ENCODE measurements at places on chromosomes 12 and 14. TPM values are rescaled to one million over a fixed set of nuclear protein-coding genes. Genes with fewer than 3 reads are reported as not detected.

INSM2 gene
- total RNA-seq = not detected

DNA sequence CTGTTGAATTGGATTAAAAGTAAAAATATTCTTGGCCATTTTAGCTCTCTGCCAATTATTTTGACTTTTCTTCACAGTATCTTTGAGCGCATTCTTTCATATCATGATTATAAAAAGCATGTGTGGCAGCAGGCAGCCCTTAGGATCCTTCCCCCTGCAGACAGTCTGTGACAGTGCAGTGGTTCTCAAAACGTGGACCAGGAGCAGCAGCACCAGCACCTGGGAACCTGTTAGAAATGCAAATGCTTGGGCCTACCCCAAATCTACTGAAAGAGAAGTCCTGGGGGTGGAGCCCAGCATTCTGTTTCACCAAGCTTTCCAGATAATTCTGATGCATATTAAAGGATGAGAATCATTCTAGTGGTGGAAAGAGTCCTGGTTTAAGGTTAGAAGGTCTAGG lies 155.6 kb downstream of the MON2 start:
- DNase-seq = no peak

FAM90A1 gene
- not detected for total RNA-seq

GRCh38 chr14:73014105-73014504 lies 12.8 kb downstream of the ZFYVE1 start:
- peak; percentile 78 for DNase-seq

GRCh38 chr14:98543074-98543473 lies 728.9 kb downstream of the BCL11B start:
- no peak for DNase-seq

GRCh38 chr12:75568801-75569200 lies 57.4 kb upstream of the KRR1 start:
- no peak for DNase-seq

DNA sequence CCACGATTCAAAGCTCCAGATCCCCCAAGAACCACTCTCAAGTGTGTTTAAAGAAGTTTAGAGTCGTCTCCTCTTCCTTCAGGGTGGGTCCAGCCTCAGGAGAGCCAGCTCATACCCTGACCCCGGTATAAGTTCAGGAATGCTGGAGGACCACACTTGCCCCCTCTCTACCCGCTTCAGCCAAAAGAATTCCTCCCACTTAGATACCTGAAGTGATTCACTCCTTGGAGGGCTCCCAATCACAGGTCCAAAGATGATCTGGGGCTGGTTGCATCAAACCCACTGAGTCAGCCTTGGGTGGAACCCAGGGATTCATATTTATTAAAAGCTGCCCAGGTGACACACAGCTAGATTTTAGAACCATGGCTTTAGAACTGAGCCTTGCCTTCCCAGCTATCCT lies 133.5 kb upstream of the PARP11 start:
- DNase-seq = peak; percentile 96

DNA sequence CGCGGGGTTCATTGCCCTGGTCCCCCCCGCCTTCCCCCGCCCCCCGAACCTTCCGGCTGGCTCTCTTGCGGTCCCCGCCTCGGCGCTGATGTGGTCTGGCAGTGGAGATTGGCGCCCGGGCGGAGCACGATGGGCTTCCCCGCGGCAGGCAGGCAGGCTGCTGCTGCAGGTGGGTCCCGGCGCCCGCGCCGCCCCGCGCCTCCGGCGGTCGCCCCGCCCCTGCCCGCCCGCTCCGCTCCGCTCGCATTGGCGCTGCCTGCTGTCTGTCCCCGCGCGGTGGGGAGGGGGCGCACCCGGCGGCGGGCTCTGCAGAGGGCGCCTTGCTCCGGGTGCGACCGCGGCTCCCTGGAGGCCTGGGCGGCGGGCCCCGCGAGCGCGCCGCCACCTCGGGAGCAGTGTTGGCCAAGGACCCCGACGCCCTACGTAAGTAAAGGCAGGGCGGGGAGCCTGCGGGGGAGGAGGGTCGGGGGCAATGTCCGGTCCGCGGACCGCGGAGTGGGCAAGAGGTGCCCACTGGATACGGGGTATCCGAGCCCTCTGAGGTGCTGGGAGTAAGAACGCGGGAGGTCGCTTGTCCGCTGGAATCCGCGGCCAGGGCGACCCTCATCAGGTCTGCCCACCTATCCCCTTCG lies at the start of gene AKAP5:
Gene AKAP5, plus strand, starts transcription at position 309 of the 632 bp plus-strand sequence. CDS start 2,896 bp downstream, outside the sequence.
- no peak for DNase-seq

CIDEB gene
- 1.3 TPM for total RNA-seq

CFL2 gene
- total RNA-seq = 29.9 TPM

DNA sequence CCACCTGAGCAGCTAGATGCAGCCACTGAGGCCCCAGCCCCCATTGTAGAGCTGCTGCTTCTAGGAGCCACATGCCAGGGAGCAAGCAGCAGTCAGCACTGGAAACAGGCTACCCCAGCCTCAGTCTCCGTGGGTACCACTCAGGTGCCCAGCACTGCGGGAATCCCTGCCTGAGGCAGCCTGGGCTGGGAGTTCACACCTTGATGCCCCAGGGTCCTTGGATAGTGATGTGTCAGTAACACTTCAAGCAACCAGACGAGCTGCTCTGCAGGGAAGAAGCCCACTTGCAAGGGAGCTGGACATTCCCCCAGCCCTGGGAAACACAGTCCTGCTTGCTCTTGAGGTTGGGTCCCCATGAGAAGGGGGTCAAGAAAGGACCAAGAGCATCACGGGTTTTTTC lies 90.7 kb downstream of the ZFP36L1 start:
- DNase-seq = no peak

GRCh38 chr14:99522457-99522891 lies 41.3 kb downstream of the CCNK start:
- DNase-seq = no peak

TBC1D30 gene
- total RNA-seq = 0.59 TPM

MANSC4 gene
- not detected for total RNA-seq

DNA sequence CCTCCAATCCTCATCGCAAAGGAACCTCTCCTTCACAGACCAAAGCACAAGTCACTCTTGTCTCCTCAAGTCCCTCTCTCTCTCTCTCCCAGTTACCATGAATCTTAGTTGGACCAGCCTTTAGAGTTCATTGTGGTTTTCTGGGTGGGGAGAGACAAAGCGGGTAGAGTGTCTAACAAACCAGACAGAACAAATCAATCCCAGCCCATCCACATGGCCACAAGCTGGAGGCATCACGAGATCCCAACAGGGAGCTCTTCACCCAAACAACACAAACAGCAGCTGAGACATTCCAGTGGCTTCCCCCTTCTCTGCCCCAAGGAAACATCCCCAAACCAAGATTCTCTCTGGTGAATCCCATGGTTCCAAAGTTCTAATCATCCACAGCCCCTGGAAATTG lies 22.4 kb downstream of the ACTN1 start:
- no peak for DNase-seq

DNA sequence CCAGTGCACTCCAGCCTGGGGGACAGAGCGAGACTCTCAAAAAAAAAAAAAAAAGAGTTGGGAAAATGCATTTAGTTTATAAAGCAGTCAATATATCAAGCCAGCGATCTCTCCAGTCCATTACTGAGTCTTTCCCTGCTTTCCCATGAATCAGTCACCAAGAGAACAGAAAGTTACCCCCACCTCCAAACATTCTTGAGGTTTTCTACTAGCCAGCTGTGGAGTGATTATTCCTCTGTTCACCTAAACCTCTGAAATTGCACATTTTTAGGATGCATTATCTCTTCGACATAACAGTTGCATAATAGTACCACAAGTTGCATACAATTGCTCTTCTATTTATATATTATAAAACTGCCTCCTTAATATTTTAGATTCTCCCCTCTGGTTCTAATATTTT lies 134.8 kb upstream of the DIO3 start:
- no peak for DNase-seq

- no peak for DNase-seq
Observed at GRCh38 chr12:129494260-129494659, 409.6 kb downstream of the TMEM132D start.

- peak; percentile 31 for DNase-seq
Observed at GRCh38 chr12:87253157-87253556, 776.0 kb downstream of the C12orf50 start.

BATF gene
- not detected for total RNA-seq

GLIPR1L1 gene
- not detected for total RNA-seq

- no peak for DNase-seq
Observed at GRCh38 chr12:58922849-58923248, 2.5 kb upstream of the LRIG3 start.

MYBPC1 gene
- not detected for total RNA-seq

KRT7 gene
- 3,387 TPM for total RNA-seq

DNA sequence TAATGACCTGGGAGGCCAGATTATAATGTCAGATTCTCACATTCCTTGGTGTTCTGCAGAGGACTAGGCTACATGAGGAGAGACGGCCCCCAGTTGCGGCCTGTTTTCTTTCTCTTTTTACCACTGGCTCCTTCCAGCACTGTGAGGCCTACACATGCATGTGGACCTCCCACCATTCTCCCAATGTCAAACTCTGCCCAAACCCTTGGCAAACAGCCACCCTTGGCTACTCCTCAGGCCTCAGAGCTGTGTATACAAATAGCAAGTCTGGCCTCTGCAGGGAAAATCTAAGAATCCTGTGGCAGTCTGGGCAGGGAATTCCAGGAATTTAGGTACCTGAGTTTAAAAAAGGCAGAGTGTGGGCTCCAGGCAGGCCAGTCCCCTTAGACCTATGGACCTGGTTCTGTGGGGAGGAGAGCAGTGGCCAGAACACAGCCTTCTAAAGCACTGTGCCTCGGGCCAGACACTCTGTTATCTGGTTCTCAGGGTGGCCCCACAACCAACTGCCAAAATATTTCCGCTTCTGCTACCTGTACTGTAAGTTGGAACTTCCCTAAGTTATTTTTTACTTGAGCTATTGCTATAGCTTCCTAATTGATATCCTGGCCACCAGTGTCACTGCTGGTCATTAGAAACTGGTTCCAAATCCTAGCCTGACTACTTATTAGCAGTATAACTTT lies 19.9 kb upstream of the NEDD1 start:
- no peak for DNase-seq

DNA sequence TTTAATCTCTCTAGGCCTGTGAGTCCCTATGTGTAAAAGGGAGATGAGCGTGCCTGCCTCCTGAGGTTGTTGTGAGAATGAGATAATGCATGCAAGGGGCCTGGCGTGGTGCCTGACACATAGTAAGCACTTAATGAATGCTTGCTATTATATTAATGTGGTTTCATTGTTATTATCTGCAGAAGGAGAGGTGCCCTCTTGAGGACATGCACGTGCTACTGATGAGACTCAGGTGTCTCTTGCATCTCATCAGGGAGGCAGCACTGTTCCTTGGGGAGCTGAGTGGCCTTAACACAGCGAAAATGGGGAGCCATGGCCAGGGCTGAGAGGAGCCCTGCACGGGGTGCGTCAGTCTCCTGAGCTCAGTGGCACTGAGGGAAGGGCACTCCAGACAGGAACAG lies 29.9 kb upstream of the BCDIN3D start:
- no peak for DNase-seq

DNA sequence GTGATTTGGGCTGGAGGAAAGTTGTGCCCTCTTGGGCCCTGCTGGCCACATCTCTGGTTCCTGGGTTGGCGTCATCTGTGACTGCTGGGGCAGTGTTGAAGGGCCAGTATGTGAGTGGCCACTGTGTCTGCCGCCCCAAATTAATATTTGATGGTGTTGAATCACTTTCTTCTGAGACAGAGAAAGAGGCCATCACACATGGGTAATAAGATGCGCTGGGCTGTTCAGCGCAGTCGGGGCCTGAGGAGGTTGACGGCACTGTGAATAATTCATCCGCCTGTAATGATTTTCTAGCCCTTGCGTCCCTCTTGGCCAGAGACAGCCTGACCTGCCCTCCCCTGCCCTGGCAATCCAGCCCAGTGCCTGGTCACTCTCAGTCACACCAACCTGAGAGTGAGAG lies 56.2 kb upstream of the BEGAIN start:
- DNase-seq = no peak

DNA sequence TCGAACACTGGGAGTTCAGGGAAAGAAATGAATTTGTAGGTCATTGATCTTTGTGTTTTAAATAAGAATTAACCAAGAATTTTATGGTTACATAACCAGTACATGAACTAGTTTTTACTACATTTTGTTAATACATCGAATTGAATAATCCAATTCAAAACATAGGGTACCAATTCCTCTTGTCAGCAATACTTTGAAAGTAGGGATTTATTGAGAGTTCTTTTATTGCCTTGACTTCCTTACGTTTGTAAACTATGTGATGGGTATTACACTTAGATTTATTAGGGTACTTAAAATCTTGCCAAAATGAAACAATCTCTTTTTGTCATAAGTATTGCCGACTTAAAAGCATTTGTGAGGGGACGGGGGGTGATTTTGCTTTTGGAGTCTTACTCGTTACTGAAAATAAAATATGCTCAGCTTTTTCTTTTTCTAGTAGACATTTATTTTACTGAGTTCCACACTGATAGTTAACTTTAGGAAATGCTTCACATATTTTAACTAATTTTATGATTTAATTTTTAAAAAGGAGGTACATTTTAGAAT lies 22.4 kb downstream of the SOCS2 start:
- no peak for DNase-seq

- DNase-seq = no peak
Observed at GRCh38 chr12:64631197-64631596, 20.9 kb downstream of the RASSF3 start.
